ENCODE measurements at places on chromosomes 13 and 19. TPM values are rescaled to one million over a fixed set of nuclear protein-coding genes. Genes with fewer than 3 reads are reported as not detected.

DMKN gene
- total RNA-seq = not detected

NOTCH3 gene
- 0.12 TPM for total RNA-seq

CAMSAP3 gene
- total RNA-seq = 0.86 TPM

TNFSF9 gene
- 0.77 TPM for total RNA-seq

TNNI3 gene
- total RNA-seq = not detected

GPR183 gene
- 14.2 TPM for total RNA-seq

RAB11B gene
- total RNA-seq = 97.0 TPM

TMC4 gene
- total RNA-seq = 3.1 TPM

CCL25 gene
- 4.5 TPM for total RNA-seq

FUT6 gene
- total RNA-seq = 0.18 TPM

CRB3 gene
- total RNA-seq = 1.3 TPM

All from activated naive CD4-positive, alpha-beta T cell treated with anti-CD3 and anti-CD28 coated beads, Interleukin-2, amount 10 ng/mL, durations not matched to agents 5 hours and 36 hours (primary cell).